Islet precursor cell (in vitro differentiated cells): ENCODE measurements at places on chromosomes 7 and 10.

DNA sequence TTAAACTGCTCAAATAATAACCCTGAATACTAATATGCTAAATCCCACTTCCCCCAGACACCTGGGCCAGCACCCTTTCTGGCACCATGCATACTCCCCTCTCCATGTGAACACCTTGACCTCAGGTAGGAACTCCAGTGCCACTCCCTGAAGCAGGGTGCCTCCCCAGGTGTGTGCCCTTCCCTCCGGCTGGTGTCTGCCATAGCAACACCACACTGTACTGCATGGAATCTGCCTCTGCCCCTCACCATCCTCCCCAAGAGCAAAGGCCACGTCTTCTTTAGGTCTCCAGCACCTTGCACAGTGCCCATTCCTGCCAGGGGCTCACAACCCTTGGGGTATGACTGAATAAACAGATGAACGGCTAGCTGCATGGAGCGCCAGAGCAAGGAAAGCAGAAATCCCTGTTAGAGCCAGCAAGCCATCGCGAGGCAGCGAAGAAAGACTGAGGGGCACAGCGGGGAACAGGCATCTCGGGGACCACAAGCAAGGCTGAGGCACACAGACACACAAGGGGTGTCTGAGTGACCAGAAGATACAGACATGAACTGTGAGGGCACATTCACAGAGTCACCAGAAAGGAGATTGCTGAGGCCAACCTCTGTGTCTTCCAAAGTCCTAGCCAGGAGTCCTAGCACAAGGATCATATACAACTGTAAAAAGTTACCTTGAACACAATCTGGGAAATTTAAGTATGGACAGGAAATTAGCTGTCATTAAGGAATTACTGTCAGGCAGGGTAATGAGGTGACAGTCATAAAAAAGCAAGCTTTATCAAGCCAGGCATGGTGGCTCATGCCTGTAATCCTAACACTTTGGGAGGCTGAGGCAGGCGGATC is 25.7 kb downstream of the COBL start:
- no peak for DNase-seq

DNA sequence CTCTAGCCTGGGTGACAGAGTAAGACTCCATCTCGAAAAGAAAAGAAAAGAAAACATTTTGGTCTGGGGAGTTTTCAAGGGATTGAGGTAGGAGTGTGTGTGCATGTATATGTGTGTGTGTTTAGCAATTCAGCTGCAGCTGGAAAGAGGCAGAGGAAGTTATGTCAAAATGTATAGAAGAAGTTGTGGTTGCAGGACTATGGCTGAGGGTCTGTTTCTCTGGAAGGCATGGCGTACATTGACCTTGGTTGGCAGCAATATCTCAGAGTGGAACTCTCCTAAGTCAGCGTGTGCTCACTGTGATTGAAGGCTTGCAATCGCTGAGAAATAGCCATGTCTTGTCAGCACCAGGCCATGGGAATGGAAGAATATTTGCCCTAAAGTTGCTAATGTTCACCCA is 28.6 kb upstream of the RHBDD2 start:
- DNase-seq, result no peak

- DNase-seq, result no peak
These were observed 545.3 kb downstream of the LRMDA start for GRCh38 chr10:75976681-75977080.

DNA sequence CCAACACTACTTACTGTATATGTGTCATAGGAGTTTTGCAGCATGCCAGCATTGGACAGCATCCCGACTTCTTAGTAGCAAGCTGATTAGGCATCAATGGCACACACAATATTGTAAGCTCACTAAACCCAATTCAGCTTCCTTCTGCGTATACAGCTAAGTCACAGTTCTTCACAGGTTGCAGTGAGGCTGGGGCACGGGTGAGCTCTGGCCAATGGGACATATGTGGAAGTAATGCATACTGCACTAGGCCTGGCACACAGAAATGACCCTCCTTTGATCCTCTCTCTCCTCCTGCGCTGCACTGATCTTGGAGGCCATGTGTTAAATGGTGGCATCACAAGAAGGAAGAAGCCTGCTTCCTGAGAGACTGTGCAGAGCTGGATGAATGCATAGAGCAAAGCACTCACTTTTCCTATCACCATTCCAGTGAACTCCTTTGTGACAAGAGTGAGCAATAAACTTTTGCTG is 11.9 kb downstream of the RAB11FIP2 start:
- no peak for DNase-seq

- no peak for DNase-seq
These were observed 567 bp downstream of the GTF2IRD1 start for GRCh38 chr7:74454021-74454924.
